ENCODE measurements at places on chromosomes 7 and 10.

DNA sequence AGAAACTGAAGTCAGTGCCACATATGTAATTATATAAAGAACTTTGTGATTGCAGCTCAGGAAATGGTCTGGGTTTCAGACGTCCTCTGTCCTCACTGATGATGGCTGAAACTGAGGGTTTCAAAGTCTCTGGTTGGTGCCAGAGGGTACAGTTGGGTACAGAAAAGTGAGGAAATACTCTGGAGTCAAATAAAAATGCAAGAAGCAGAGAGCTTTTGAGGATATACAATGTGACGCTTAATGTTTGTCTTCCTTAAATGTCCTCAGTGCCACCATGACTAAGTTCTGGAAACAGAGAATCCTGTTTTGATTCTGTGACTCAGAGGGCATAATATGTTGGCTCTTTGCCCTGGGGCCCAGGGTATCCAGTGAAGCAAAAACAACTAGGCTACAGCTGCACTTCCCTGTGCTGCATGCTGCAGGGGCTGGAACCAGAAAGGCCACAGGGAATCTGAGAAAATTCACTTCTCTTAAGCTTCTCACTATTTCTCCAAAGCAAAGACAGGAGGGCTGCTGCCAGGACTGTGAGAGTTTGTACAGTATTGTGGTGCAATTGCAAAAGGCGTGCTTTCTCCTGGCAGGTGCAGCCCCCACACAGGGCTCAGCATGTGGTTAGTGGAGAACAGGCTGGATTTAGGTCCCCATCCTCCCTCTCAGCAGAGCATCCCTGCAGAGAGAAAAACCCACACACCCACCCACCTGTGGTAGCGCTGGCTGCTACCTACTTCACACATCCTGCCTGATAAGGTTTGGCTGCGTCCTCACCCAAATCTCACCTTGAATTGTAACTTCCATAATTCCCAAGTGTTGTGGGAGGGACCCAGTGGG lies 169.5 kb upstream of the SVIL start:
- peak; percentile 6 for DNase-seq

DNA sequence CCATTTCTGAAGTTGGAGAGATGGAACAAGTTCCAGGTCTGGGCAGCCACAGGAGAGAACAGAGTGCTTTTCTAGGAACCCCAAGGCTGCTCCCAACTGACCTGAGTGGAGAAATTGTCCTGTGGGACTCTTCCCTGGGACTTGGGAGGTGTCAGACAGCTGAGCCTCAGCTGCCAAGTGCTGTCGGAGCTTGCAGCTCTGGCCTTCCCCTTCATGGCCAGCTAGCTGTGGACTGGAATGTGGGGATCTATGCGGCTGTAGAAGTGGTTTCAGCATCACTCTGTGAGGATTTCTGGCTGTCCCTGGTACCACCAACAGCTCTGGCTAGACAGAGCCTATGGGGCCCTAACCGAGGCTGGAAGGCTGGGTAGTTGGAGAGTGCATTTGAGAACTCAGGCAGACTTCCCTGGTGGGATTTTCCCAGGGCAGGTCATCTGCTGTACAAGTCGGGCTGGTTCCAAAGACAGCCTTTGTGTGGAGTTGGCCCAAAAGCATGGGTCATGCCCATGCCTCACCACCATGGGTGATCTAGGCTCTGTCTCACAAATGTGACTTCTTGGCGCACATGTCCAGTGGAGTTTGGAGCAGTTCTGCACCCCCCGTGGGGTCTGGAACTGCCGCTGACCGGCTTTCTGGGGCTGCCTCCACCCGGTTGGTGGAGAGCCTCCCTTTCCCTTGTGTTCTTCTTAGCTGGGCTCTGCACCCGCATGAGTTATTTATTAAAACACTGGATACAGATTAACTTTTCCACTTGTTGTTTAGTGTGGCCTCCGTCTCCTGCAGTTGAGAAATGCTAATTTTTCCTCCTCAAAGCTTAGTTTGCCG lies 10.9 kb downstream of the SUFU start:
- no peak for DNase-seq

GRCh38 chr7:30831227-30831626 lies 60.0 kb downstream of the MINDY4 start:
- DNase-seq, result no peak

DNA sequence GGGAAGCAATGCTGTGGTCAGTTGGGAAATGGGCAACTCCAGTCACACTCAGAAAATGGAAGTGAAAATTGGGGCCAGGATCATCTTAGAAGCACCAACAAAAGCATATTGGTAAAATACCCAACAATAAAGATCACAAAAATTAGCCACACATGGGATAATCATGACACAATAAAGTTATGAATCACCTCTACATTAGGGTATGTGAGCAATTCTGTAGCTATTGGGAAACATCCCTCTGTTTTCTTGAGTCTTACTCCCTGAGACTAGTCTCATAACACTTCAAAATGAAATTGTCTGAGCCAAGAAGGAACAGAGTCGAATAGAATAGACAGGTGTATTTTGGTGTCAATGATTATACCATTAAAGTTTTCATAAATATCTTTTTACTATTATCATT lies 178.3 kb downstream of the DYNC1I1 start:
- no peak for DNase-seq

- no peak for DNase-seq
These were observed 72.2 kb downstream of the CH25H start for GRCh38 chr10:89134963-89135362.

- no peak for DNase-seq
These were observed 425.2 kb upstream of the NFE2L3 start for GRCh38 chr7:25726781-25727311.

Measured in activated T-cell treated with anti-CD3 and anti-CD28 coated beads for 48 hours (primary cell).